ENCODE measurements at places on chromosomes 6 and 20.

DNA sequence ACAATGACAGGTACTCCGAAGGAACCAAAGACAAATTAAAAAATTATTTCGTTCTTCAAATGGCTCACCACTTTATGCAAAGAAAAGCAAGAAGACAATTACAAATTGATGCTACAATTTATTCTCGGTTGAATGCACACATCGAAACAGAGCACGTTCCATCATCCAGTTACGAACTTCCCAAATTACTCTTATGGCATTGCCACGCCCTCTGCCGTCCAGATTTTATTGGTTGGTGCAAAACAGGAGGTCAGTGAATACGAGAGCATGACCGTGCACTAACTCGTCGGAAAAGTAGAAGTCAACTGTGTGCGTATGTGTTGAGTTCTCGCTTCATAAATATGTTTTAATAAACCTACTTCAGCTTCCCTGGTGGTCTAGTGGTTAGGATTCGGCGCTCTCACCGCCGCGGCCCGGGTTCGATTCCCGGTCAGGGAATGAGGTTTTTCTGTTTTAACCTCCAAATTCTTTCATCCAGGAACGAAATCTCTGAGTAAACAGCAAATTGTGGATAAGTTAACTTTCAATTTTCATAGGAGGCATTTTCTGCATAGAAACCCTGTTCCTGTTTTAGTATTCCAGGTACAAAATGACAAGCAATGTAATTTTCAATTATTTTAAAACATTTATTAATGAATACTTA, 23.2 kb downstream of the ZNF311 start:
- DNase-seq = peak; percentile 84

GRCh38 chr6:156884306-156884705, 107.1 kb downstream of the ARID1B start:
- no peak for DNase-seq

DNA sequence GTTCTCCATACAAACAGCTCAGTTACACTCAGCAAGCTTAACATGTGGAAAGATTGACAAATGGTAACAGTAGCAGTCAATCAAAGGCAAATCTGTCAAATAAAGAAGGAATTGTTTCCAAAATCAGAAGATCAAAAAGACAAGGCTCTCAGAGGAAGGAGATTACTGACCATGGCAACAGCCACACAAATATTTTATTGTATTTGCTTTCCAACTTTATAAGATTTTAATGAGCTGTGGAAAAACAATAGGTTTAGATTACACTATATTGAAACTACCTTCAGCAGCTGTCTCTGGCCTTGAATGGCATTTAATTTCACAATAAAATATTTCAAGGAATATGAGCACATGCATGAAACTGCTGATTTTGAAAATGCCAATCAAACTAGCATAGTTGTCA, 1143.9 kb upstream of the GJE1 start:
- no peak for DNase-seq

- no peak for DNase-seq
Observed at GRCh38 chr6:94349227-94349626, 929.9 kb upstream of the EPHA7 start.

DNA sequence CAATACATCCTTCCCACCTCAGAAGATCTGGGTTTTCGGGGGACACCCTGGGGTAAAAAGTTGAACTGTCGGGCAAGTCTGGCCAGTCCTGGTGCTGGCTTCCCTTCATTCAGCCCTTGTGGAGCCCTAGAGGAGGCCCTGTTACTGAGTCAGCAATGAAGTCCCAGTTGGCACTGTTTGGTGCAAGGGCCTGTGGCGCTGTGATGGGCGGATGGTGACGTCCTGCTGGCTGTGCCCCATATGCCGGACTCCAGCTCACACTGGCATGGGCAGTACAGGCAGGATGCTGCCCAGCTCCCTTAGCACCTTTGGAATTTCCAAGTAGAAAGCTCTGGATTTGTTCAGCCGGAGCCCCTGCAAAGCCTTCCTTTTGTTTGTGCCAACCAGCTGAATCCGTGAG, 186.2 kb upstream of the PMEPA1 start:
- DNase-seq = no peak

GRCh38 chr6:158789115-158789917, 29.9 kb downstream of the EZR start:
- peak; percentile 73 for DNase-seq

- no peak for DNase-seq
Observed at GRCh38 chr6:21845439-21846140, 252.0 kb downstream of the SOX4 start.

GRCh38 chr6:139533573-139534471, 159.4 kb upstream of the CITED2 start:
- no peak for DNase-seq
